Nephron progenitor cell (in vitro differentiated cells): ENCODE measurements at places on chromosomes 6 and 20.

DNA sequence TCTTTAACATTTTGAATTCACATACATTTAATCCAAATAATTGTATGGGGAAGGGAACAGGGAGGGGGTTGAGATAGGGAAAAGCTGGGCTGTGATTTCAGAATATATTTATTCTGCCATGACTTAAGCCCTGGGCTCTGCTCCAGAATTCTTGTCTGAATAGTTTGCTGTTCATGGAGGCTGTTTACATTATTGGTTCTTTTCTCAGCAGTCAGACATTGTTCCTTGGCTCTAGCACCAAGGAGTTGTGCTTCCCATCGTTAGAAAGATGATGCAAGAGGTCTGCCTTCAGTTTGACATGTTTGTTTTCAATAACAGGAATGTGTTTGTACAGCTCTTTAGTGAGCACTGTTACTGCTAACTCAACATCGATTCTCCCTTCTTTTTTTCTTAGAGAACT lies 198.8 kb upstream of the CDYL start:
- H3K27me3 ChIP-seq = peaks cover 3% of the 10 kb centered on the region
- H3K4me1 ChIP-seq = peaks cover 11% of the 10 kb centered on the region
- no peak for DNase-seq
- peaks cover 5% of the 10 kb centered on the region for H3K36me3 ChIP-seq
- H3K27ac ChIP-seq = no peak overlapping the region

DNA sequence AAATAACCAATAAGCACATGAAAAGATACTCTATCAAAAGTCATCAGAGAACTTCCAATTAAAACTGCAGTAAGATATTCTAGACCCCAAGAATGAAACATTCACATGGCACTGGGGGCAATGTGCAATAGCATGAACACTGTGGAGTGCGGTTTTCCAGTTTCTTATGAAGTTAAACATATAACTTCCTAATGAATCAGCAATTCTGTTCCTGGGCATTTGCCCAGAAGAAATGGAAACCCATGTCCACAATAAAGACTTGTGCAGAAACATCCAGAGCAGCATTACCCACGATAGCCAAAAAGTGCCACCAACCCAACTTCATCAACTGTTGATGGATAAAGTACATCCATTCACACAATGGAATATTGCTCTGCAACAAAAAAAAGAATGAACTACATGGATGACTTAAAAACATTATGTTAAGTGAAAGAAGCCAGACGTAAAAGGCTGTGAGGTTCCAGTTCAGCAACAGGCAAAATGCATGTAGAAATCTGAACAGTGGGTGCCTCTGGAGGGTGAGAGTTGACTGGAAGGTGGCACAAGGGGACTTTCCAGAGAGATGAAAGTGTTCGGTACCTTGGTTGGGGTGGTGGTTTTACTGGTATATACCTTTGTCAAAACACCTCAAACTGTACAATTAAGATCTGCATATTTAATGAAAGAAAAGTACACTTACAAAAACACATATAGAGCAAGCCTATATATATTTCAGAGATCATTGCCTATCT lies 207.2 kb upstream of the ECI2 start:
- no peak overlapping the region for H3K27ac ChIP-seq
- H3K4me1 ChIP-seq = peaks cover 22% of the 10 kb centered on the region
- no peak overlapping the region for H3K4me3 ChIP-seq
- no peaks in the 10 kb centered on the region for H3K36me3 ChIP-seq
- DNase-seq = no peak
- no peaks in the 10 kb centered on the region for H3K27me3 ChIP-seq

DNA sequence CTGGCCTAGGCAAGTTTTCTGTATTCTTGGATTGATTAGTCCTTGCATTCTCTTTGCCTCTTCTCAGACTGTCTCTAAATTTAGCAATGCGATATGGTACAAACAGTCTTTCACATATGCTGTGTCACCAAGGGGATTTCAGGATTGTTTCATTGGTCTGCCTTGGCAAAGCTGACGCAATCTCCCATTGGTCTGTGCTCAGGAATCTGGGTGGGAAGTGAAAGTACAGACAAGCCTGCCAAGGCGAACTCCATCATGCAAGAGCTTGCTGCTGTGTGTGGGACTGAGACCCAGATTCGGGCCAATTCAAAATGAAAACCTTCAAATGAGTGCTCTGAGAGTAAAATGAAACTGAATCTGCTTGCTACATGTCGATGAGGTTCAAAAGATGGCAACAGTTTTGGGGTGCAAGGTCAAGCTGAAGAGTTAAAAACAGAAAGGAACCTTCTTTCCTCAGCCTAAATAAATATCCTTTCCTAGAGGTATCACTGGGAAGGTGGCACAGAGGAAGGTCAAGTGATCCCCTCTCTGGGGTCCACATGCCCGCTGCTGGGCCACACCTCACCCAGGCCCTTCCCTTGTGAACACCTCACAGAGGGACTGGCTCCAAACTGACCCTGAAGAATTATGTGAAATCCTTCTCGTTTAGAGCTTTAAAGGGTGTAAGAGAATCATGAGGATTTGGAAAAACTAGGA lies 198.8 kb upstream of the PREP start:
- no peak overlapping the region for H3K4me3 ChIP-seq
- H3K27me3 ChIP-seq = peaks cover 7% of the 10 kb centered on the region
- DNase-seq = no peak
- H3K4me1 ChIP-seq = peaks cover 64% of the 10 kb centered on the region

- H3K4me3 ChIP-seq = no peak overlapping the region
- no peak for DNase-seq
- H3K36me3 ChIP-seq = peaks cover 58% of the 10 kb centered on the region
- peaks cover 12% of the 10 kb centered on the region for H3K27me3 ChIP-seq
- H3K4me1 ChIP-seq = peaks cover 17% of the 10 kb centered on the region
- H3K27ac ChIP-seq = no peak overlapping the region
Observed at GRCh38 chr20:37295001-37295400, 5.5 kb downstream of the MANBAL start.

GRCh38 chr6:33248643-33248931 lies 23.1 kb downstream of the VPS52 start:
- H3K4me3 ChIP-seq = peak overlapping the region; percentile 84
- H3K36me3 ChIP-seq = peaks cover 26% of the 10 kb centered on the region
- DNase-seq = no peak
- H3K27me3 ChIP-seq = peaks cover 27% of the 10 kb centered on the region
- H3K27ac ChIP-seq = no peak overlapping the region

- no peak overlapping the region for H3K4me3 ChIP-seq
- peaks cover 16% of the 10 kb centered on the region for H3K27me3 ChIP-seq
- H3K36me3 ChIP-seq = no peaks in the 10 kb centered on the region
Observed at GRCh38 chr6:165245701-165246100, 63.7 kb downstream of the C6orf118 start.

DNA sequence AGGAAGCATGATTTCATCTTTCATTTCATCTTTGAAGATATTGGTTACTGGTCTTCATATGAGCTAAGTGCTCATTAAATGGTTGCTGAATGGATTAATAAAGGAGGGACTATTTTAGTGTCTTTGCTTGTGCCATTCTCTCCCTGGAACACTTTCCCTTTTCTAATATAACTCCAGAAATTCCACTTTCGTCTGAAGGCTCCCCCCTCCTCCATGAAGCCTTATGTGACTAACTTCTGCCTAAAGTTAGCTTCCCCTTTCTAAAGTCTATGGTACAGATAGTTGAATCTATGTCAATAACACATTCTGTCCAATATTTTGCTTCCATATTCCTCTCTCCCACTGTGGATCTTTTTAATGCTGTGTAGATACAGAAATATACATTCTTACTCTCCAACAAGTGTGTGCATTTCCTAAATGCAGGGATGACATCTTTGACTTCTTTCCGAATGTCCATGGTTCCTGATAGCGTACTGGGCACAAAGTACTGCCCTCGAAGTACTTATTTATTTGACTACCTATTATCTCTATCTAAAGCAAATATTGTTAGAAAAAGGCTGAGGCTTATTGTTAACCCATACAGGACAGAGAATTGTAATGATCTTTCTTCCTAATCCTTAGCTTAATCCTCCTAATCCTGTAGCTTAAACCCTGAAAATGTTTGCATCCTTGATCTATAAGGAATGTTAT lies 84.7 kb upstream of the ELOVL5 start:
- no peaks in the 10 kb centered on the region for H3K27me3 ChIP-seq
- peaks cover 33% of the 10 kb centered on the region for H3K4me1 ChIP-seq
- no peak overlapping the region for H3K4me3 ChIP-seq
- no peak overlapping the region for H3K27ac ChIP-seq
